WTC11 (cell line): ENCODE measurements at places on chromosomes 4 and X. TPM values are rescaled to one million over a fixed set of nuclear protein-coding genes. Genes with fewer than 3 reads are reported as not detected.

The SMAD1 gene
- total RNA-seq = 14.1 to 15.4 TPM (median 15.1 TPM) in 3 replicates

DNA sequence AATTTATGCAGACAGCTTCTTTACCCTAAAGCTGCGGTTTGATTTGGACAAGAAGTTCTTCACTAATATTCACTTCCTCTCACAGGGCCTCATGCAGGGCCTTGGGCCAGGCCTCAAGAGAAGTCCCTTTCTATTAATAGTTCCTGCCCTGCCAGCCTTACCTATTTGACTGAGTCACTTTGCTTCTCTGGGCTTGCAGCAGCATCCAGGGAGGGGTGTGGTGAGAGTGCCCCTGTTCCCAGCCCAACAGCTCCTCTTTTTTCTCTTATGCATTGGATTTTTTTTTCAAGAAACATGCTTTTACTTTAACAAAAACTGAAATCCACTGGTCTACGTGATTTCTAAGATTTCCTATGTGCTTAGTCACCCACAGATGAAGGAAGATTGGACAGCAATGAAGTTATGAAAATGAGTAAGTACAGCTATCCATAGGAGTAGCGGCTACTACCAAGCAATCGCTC, 26.7 kb downstream of the FAM156B start:
- H3K4me1 ChIP-seq = peaks cover 20% of the 10 kb centered on the region
- no peaks in the 10 kb centered on the region for H3K36me3 ChIP-seq
- no peak for DNase-seq
- no peak overlapping the region for H3K4me3 ChIP-seq
- H3K27me3 ChIP-seq = no peaks in the 10 kb centered on the region

DNA sequence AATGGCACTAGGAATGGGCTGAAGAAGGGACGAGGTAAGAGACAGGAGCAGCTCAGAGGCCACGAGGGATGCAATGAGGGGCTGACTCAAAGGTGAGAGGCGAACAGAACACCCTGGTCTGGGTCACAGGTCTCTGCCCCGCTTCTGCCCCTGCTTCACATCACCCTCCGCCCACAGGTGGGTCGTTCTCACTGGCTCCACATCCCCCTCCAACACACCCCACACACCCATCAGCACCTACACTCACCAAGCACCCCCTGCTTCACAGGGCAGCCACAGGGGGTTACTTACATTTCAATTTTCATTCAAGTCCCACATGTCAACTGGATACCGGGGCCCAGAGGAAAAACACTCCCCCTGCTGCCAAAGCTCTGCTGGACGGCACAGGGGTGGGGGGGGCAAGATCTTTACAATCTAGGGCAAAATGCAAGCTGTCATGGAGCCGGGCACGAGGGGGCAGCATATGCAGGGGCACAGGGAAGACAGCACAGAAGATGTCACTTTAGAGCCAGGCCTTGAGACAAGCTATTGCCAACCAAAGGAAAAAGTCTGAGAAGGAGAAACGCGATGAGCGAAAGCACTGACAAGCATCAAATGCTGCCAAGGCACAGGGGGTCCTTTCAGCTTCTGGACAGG, 94.0 kb downstream of the AFAP1 start:
- H3K4me3 ChIP-seq = no peak overlapping the region
- H3K36me3 ChIP-seq = peaks cover 7% of the 10 kb centered on the region
- DNase-seq = peak; percentile 40

DNA sequence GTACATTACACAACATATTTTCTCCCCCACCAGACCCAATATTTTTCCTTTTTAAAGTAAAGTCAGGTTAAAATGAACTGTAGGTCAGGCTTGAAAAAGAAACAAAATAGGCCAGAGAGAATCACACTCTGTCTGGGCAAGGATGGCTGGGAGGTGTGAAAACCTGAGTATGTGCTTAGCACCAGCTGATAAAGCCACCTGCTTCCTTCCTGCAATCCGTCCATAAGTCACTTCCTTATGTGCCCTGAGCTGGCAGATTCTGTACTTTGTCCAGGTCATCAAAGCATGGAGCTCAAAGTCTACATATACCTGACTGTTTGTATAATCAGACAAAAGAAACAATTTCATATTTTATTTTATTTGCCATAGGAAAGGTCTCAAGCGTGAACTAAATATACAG, 37.7 kb downstream of the ANTXR2 start:
- H3K4me3 ChIP-seq = no peak overlapping the region
- no peaks in the 10 kb centered on the region for H3K4me1 ChIP-seq
- no peaks in the 10 kb centered on the region for H3K36me3 ChIP-seq
- no peaks in the 10 kb centered on the region for H3K27me3 ChIP-seq
- H3K27ac ChIP-seq = no peak overlapping the region

The ADH1A gene
- 0.11 TPM in 1 of 3 replicates, not detected in the others for total RNA-seq

DNA sequence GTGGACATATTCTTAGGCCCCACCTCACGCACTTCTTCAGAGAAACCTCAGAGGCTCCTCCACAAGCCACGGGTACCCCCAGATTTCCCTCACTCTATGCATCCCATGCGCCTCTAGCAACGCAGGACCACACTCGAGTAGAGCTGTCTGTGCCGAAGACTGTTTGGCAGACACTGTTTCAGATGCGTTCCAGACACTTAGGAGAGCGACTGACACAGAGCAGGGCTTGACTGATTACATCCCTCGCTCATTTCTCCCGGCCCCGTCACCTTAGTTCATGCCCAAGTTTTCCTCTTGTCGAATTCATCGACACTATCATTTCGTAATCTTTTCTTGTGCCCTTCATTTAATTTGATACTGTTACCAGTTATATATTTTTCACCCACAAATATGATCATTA, 15.0 kb downstream of the SORBS2 start:
- DNase-seq = no peak
- H3K27me3 ChIP-seq = no peaks in the 10 kb centered on the region
- H3K4me1 ChIP-seq = peaks cover 6% of the 10 kb centered on the region; the same call in 1 of the 2 replicates
- H3K4me3 ChIP-seq = no peak overlapping the region
- H3K27ac ChIP-seq = no peak overlapping the region

The ARHGEF38 gene
- total RNA-seq = not detected in 3 replicates

- peaks cover 8% of the 10 kb centered on the region for H3K4me1 ChIP-seq
- no peaks in the 10 kb centered on the region for H3K27me3 ChIP-seq
- no peak overlapping the region for H3K27ac ChIP-seq
- no peak for DNase-seq
- no peaks in the 10 kb centered on the region for H3K36me3 ChIP-seq
- no peak overlapping the region for H3K4me3 ChIP-seq
Observed at GRCh38 chr4:153834901-153835300, 46.0 kb upstream of the SFRP2 start.

DNA sequence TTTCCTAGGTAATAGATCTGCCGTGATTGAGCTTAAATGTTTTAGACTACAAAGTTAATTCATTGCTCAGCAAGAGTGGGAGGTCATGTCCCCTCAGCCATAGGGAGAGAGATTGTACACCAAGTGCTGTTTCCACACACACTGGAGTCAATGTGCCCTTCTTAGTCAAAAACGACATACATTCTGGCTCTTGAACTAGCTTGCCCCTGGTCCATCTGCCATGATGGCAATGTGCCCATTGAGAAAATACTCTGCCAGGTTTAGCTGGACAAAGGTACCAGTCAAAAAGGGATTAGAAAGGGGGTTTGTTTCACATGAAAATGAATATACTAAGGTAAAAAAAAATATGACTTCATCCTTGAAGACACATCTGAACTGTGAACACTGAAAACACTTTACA, 377.1 kb upstream of the ADGRL3 start:
- no peaks in the 10 kb centered on the region for H3K4me1 ChIP-seq
- no peak for DNase-seq

The TMPRSS11E gene
- total RNA-seq = 1.9 to 3.5 TPM (median 2.9 TPM) in 3 replicates

- no peaks in the 10 kb centered on the region for H3K36me3 ChIP-seq
- no peak overlapping the region for H3K27ac ChIP-seq
- DNase-seq = peak; percentile 15
Observed at GRCh38 chrX:29478336-29479069, 736.9 kb upstream of the MAGEB2 start.

- H3K27me3 ChIP-seq = no peaks in the 10 kb centered on the region
- peaks cover 11% of the 10 kb centered on the region for H3K4me1 ChIP-seq
- H3K4me3 ChIP-seq = no peak overlapping the region
- no peaks in the 10 kb centered on the region for H3K36me3 ChIP-seq
Observed at GRCh38 chr4:167028976-167029375, 205.3 kb downstream of the SPOCK3 start.

The NEUROG2 gene
- 0.09 TPM in 2 of 3 replicates, not detected in the other for total RNA-seq

GRCh38 chr4:148790691-148791090, 348.5 kb upstream of the NR3C2 start:
- H3K36me3 ChIP-seq = no peaks in the 10 kb centered on the region
- no peak overlapping the region for H3K4me3 ChIP-seq
- H3K27ac ChIP-seq = no peak overlapping the region
- H3K27me3 ChIP-seq = no peaks in the 10 kb centered on the region
- peaks cover 33% of the 10 kb centered on the region for H3K4me1 ChIP-seq

GRCh38 chrX:384861-385260, 1.8 kb downstream of the PPP2R3B start:
- no peak overlapping the region; the same call in 1 of the 2 replicates for H3K27ac ChIP-seq
- 0 out of 2 replicates have a peak, but pooled peaks cover 4% of the 10 kb centered on the region for H3K27me3 ChIP-seq
- H3K4me1 ChIP-seq = no peaks in the 10 kb centered on the region

DNA sequence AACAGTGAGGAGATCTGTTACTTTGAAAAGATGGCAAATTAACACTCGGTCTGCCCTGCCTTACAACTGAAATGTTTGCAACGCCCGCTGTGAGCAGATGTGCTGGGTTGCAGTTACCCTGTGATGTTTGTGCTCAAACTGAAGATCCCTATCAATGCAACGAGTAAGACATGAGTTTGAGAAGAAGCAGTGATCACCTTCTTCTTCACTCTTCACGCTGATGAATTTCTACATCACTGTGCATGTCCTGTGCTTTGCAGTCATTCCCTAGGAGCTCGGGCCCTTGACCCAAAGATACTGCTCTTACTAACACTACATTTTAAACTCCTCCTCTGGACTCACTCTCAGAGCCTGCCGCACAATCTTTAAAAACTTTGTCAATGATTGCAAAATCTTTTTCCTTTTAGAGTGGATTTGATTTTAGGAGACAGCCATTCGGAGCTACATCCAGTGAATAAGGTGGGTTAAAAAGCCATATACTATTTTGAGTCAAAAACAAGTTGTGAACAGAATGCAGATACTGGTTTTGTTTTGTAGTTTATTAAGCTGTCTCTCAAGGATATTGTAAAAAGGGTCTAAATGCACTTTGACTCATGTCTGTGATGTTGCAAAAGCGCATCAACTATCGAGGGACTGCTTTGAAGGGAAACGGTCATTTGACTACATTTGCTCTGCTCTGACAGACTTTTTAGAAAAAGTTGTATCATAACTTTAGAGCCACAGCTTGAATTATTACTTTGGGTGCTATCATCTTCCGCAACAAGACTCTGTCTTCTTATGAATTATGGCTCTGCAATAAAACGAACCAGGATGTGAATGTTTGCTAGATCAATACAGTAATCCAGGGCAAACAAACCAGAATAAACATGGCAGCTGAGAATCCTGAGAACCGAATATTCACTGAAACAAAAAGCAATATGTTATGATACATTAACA, 5.7 kb upstream of the RHOH start:
- no peak for DNase-seq
- H3K27ac ChIP-seq = peak overlapping the region; percentile 81
- H3K4me3 ChIP-seq = no peak overlapping the region
- no peaks in the 10 kb centered on the region for H3K27me3 ChIP-seq
- H3K36me3 ChIP-seq = no peaks in the 10 kb centered on the region

DNA sequence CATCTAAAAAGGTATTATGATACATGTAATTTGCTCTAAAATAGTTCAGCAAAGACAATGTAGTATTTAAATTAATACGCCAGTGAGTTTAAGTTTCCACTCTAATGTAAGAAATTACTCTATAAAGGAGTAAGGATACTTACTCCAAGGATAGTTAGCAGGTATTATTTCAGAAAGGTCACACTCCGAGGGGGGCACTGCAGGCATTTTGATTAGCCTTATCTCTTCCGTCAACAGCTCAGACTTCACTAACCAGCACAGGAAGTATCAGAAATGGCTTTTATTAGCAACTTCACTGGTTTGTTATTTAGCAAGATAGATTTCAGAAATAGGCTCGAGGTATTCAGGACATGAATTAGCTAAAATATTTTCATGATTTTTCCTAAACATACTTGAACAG, 127.0 kb downstream of the COX18 start:
- no peak for DNase-seq

The TACR3 gene
- 2.7 TPM in 3 replicates for total RNA-seq

DNA sequence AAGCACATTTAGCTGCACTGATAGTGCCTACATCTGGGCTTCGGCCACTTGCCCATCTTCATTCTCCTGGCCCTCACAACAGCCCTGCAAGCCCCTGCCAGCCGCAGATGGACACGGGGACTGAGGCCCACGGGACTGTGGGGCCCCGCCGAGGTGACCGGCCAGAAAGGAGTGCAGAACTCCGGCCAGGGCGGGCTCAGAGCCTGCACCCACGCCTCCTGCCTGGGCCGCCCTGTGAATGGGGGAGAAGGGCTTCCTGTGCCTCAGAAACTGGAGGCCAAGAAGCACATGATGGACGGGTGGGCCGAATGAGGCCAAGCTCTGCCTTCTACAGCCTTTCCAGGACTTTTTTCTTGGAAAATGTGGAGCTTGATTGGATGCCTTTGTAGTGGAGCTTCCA, 35.7 kb upstream of the HGFAC start:
- peaks cover 14% of the 10 kb centered on the region for H3K36me3 ChIP-seq
- DNase-seq = no peak
- H3K4me1 ChIP-seq = peaks cover 10% of the 10 kb centered on the region; the same call in 1 of the 2 replicates
- no peak overlapping the region for H3K4me3 ChIP-seq
- no peak overlapping the region for H3K27ac ChIP-seq

The VEGFC gene
- total RNA-seq = 0.61 to 1.1 TPM (median 0.71 TPM) in 3 replicates

The LRRC66 gene
- 0.07 to 0.16 TPM in 2 of 3 replicates, not detected in the other for total RNA-seq

- peaks cover 2% of the 10 kb centered on the region for H3K4me1 ChIP-seq
- DNase-seq = no peak
- peaks cover 48% of the 10 kb centered on the region for H3K36me3 ChIP-seq
- no peak overlapping the region for H3K27ac ChIP-seq
- H3K27me3 ChIP-seq = no peaks in the 10 kb centered on the region; the same call in 1 of the 2 replicates
Observed at GRCh38 chr4:10691651-10692050, 7.1 kb upstream of the CLNK start.

- H3K27me3 ChIP-seq = peaks cover 3% of the 10 kb centered on the region; the same call in 1 of the 2 replicates
- H3K36me3 ChIP-seq = 0 out of 2 replicates have a peak, but pooled peaks cover 2% of the 10 kb centered on the region
- no peak for DNase-seq
- no peak overlapping the region for H3K27ac ChIP-seq
- peaks cover 31% of the 10 kb centered on the region for H3K4me1 ChIP-seq
- H3K4me3 ChIP-seq = no peak overlapping the region
Observed at GRCh38 chrX:20971250-20971649, 403.0 kb upstream of the CNKSR2 start.

GRCh38 chr4:5770051-5770450, 59.0 kb downstream of the EVC start:
- no peak overlapping the region for H3K27ac ChIP-seq
- H3K36me3 ChIP-seq = peaks cover 54% of the 10 kb centered on the region

- no peak for DNase-seq
- H3K27ac ChIP-seq = no peak overlapping the region
- no peak overlapping the region for H3K4me3 ChIP-seq
Observed at GRCh38 chr4:150131581-150132228, 53.5 kb downstream of the DCLK2 start.

The SATL1 gene
- total RNA-seq = 0.22 to 0.39 TPM (median 0.32 TPM) in 3 replicates

- peaks cover 30% of the 10 kb centered on the region for H3K4me1 ChIP-seq
- H3K27ac ChIP-seq = no peak overlapping the region
- H3K27me3 ChIP-seq = no peaks in the 10 kb centered on the region
Observed at GRCh38 chr4:102799816-102800215, 27.5 kb downstream of the UBE2D3 start.

The ARSD gene
- 3.0 to 6.3 TPM (median 6.0 TPM) in 3 replicates for total RNA-seq

GRCh38 chrX:150459196-150459595, 96.1 kb downstream of the MAMLD1 start:
- no peak for DNase-seq
- no peak overlapping the region for H3K4me3 ChIP-seq
- no peaks in the 10 kb centered on the region for H3K36me3 ChIP-seq
